Stimulated activated CD4-positive, alpha-beta T cell treated with anti-CD3 and anti-CD28 coated beads, Interleukin-15, amount 100 ng/mL, for 1 hour (primary cell): ENCODE measurements at places on chromosomes 7 and 10.

- no peak for DNase-seq
These were observed 69.4 kb downstream of the AMZ1 start for GRCh38 chr7:2757361-2757903.

GRCh38 chr7:14048889-14049288, 59.4 kb upstream of the ETV1 start:
- no peak for DNase-seq

GRCh38 chr7:20229646-20230500, 12.7 kb upstream of the MACC1 start:
- no peak for DNase-seq

GRCh38 chr10:122510736-122511135, 49.4 kb downstream of the HTRA1 start:
- DNase-seq: no peak

DNA sequence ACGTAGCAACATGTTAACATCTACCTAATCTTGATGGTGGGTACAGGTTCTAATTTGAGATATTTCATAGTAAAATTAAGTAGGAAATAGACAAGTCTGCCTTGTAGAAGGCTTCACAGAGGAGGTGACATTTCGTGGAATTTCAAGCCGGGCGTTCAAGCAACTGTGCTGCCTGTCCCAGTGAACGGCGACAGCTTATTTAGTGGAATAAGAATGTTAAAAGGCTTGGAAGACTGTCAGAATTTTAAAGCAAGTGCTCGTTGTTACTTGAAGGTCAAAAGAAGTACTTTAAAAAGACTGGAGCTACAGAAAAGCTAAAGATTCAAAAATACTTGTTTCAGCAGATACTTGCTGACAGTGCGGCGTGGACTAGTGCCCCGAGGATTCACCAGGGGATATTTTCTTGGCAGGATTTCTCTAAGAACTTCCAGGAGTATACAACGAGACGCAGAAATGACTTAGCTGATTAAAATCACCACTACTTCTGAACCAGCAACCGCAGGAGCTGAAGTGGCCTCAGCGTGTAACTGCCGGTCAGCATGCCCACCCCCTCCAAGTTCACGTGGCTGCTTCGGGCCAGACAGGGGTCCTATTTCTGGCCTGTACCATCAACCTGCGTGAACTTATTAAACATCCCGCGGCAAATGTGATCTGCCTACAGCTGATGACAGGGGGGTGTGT, 46.5 kb downstream of the CTBP2 start:
- no peak for DNase-seq

DNA sequence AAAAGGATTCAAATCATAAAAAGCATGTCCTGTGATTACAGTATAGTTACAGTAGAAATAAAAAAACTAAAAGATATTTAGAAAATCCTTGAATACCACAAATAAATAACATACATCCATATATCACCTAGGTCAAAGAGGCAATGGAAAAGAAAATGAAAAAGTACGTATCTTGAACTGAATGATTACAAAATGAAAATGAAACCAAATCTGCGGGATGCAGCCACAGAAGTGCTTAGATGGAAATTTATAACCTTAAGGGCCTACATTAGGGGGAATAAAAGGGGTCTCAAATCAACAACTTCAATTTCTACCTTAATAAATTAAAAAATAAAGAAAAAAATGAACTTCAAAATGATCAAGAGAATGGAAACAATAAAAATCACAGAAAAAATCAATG, 879.0 kb upstream of the CELF2 start:
- no peak for DNase-seq

GRCh38 chr10:130491011-130491692, 355.0 kb downstream of the GLRX3 start:
- no peak for DNase-seq

DNA sequence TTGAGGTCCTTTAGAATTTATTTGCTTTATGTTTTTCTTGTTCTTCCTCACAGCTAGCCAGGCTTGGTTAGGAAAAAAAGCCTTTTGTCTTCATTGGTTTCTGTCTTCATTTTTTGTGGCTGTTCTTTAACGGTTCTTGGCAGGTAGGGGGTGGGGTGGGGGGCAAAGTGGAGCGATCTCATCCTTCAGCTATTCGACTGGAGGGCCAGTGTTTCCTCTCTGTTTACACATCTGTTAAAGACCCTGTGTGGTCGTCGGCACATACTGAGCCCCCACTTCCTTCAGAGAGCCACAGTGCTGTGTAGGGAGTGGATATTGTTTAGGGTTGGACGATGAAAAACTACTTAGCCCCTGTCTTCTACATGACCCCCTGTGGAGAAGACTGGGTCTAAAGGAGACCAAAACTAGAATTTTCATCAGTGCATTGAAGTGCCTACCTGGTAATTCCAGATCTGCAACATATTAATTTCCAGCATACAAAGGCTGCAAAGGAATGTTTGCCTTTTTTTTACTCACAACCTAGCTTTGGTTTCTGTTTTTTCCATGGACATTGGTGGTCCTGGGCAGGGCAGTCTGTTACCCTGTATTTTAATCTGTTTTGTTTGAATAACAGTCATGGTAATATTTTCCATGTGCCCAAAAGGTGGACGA, 29.0 kb downstream of the PRPF18 start:
- no peak for DNase-seq

GRCh38 chr10:120396228-120396627, 60.8 kb upstream of the PLPP4 start:
- DNase-seq: no peak

DNA sequence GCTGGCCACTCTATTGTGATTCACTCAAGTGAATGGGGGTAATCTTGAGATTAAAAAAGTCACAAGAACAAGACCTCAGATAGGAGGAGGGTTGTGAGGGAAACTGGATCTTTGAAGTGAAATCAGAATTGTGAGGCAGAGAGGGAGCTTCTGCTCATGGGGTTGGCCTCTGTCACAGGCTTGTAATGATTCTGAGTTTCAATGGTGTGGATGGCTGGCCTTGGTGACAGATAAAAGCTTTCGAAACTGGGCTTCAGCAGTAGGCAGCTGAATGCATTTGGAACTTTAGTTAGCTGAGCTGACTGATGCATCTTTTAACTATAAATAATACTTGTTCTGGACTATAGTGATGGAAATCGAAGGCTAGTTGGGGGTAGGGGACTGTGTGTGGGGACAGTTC, 12.2 kb downstream of the TAS2R60 start:
- DNase-seq: no peak

- no peak for DNase-seq
These were observed 19.5 kb downstream of the TSPAN33 start for GRCh38 chr7:129163875-129164544.

- no peak for DNase-seq
These were observed 409.3 kb downstream of the RPS24 start for GRCh38 chr10:78442836-78443550.

- no peak for DNase-seq
These were observed 54.8 kb downstream of the ALOX5 start for GRCh38 chr10:45428611-45429510.
